Activated T-cell treated with anti-CD3 and anti-CD28 coated beads for 1 hour (primary cell): ENCODE measurements at places on chromosomes 4 and X.

DNA sequence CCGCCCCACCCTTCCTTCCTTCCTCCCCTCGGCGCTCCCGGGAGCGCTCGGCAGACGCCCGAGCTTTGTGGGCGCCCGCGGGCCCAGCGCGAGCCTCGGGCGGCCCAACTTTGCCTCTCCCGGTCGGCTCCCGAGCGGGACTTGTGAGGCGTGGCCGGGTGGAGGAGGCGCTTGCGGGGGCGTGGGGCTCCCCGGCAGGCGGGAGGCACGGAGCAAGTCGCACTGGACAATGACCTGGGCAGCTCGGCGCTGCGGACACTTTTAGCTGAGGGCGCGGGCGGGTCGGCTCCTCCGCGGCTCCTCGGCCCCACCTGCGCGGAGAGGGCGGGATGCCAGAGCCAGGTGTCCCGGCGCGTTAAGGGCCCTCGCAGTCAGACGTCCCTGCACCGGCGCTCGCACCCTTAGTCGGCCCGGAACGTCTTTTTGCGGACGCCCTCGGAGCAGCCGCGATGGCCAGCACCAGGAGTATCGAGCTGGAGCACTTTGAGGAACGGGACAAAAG is 385 bp downstream of the DCLK2 start:
- no peak for DNase-seq

GRCh38 chrX:15860921-15861320 is 6.3 kb upstream of the AP1S2 start:
- DNase-seq: no peak

DNA sequence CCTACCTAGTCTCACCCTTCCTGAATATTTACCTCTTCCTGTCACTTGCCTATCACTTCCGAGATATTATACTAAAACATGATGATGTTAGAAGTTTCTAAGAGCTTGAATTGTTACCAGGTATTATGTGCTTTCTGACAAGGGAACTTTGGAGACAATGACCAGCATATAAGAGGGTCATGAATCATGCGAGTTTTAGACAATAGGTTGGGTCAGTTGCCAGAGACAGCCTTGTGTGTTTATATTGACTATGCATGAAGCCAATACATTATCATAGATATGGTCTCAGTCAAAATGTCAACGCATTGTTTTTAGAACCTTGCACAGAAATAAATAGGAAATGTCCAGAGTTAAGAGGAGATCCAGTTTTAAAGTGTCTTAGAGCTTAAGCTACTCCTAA is 116.8 kb downstream of the KLHL4 start:
- no peak for DNase-seq

DNA sequence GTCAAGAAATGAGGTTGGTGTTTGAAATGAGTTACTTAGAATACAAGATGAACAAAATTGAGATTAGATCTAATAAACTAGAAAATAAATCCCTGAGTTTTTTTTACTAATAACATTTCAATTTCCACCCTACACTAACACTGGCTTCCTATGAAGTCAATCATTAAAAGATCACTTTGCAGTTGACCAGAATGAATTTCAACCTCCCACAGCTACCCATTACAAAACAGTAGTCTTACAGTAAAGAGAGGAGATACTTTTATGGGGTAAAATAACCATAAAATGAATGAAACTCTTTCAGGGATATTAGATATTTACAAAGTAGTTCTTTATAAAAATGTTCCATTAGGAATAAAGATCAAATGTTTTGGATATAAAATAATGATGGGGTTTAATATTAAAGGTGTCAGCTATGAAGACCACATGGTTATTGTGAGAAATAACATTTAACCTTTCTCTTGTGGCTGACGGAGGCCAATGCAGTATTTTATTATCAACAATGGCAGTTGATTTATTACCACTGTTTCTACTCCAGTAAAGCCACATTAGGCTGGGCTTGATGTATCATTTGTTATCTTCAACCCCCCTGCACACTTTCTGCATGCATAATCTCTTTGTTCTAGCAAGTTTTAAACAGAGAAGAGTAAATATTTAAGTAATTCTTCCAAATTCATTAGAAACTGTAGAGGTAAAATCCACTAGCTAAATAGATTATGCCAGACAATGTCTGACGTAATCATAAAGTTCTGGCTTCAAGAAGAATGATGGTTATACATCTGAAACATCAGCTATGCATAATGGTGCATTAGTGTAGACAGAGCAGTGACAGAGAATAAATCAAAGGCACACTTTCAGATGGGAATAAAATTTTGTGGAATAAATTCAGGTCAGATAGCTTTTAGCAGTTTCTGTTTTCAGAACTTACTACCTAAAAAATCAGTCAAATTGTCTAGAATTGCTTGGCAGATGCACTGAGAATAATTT is 516.6 kb downstream of the PCDH18 start:
- DNase-seq: no peak
